ENCODE measurements at places on chromosomes 6 and 20. TPM values are rescaled to one million over a fixed set of nuclear protein-coding genes. Genes with fewer than 3 reads are reported as not detected.

RBBP8NL gene
- not detected for polyA plus RNA-seq

CABLES2 gene
- polyA plus RNA-seq: 2.7 TPM

FAM209B gene
- polyA plus RNA-seq: 0.22 TPM

MYLIP gene
- polyA plus RNA-seq: 39.3 TPM

NEURL2 gene
- 11.8 TPM for polyA plus RNA-seq

SLC24A3 gene
- polyA plus RNA-seq: 20.2 TPM

CYP39A1 gene
- polyA plus RNA-seq: 15.2 TPM

TRIM10 gene
- not detected for polyA plus RNA-seq

SLC4A11 gene
- polyA plus RNA-seq: 0.55 TPM

MEI4 gene
- not detected for polyA plus RNA-seq

ERVFRD-1 gene
- polyA plus RNA-seq: not detected

GNAS-AS1 gene
- polyA plus RNA-seq: 0.10 TPM

DEFB132 gene
- polyA plus RNA-seq: not detected

PRRT1 gene
- 27.7 TPM for polyA plus RNA-seq

COL9A3 gene
- 3.0 TPM for polyA plus RNA-seq

ZC2HC1B gene
- polyA plus RNA-seq: not detected

FOXC1 gene
- 6.5 TPM for polyA plus RNA-seq

SDC4 gene
- 49.0 TPM for polyA plus RNA-seq

SLC17A2 gene
- not detected for polyA plus RNA-seq
